ENCODE measurements at places on chromosomes 16 and 17.

GRCh38 chr17:13003454-13003851 is 14.4 kb downstream of the ELAC2 start:
- DNase-seq, result no peak

DNA sequence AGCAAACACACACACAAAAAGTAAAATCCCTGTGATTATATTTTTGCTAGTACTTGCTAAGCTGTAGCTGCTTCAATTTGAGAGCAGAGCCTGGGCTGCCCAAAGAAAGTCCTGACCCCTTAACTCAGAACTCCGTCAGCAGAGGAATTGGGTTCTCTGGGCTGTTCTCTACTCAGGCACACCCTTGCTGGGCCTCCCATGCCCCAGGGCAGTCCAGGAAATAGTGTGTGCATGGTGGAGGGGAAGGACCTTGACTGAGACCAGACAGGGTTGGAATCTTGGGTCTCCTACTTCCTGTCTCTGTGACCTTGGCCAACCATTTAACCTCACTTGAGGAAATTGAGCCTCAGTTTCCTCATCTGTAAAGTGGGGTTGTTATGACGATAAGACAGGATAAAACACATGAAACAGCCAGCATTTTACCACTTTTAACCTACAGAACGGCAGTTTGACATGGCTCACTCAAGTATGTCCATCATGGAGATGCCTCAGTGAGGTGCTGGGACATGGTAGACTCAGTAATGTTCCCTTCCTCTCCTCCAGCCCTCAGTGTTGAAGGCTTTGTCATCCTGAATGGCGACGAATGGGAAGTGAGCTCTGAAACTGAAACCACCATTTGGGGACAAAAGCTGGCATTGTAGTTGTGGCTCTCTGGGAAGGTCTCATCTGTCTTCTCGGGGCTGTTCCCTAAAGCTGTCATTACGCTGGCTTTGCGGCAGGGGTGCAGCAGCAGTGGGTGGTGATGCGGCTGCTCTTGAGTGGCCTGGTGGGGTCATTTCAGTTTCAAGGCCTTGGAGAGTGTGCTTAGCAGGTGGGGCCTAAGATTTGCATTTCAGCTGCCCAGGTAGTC is 74.9 kb downstream of the CMIP start:
- no peak for DNase-seq

DNA sequence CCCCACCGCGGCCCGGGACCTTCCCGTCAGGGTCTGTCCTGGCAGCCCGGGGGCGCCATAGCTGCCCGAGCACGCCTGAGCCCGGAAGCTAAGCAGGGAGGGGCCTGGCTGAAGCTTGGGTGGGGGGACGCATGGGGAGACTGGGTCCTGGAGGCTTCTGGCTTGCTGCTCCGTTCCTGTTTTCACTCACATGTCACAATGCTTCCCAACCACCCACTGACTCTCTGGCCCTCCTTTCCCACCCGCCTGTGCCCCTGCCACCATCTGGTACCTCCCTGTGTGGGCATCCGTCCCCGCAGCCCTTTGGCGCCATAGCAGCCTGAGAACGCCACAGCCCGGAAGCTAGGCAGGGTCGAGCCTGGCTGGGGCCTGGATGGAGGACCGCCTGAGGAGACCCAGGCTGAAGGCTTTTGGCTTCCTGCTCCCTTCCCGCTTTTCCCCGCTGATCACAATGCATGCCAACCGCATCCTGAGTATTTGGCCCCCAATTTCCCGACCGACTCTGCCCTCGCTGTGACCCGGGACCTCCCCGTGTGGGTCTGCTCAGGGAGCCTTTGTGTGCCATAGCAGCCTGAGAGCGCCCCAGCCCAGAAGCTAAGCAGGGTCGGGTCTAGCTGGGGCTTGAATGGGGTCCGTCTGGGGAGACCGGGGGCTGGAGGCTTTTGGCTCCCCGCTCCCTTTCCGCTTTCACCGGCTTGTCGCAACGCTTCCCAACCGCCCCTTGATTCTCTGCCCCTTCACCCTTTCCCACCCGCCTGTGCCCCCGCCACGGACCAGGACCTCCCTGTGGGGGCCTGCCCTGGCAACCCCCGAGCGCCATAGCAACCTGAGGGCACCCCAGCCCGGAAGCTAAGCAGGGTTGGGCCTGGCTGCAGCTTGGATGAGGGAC is 2290.1 kb downstream of the TP53TG3F start:
- DNase-seq, result no peak

DNA sequence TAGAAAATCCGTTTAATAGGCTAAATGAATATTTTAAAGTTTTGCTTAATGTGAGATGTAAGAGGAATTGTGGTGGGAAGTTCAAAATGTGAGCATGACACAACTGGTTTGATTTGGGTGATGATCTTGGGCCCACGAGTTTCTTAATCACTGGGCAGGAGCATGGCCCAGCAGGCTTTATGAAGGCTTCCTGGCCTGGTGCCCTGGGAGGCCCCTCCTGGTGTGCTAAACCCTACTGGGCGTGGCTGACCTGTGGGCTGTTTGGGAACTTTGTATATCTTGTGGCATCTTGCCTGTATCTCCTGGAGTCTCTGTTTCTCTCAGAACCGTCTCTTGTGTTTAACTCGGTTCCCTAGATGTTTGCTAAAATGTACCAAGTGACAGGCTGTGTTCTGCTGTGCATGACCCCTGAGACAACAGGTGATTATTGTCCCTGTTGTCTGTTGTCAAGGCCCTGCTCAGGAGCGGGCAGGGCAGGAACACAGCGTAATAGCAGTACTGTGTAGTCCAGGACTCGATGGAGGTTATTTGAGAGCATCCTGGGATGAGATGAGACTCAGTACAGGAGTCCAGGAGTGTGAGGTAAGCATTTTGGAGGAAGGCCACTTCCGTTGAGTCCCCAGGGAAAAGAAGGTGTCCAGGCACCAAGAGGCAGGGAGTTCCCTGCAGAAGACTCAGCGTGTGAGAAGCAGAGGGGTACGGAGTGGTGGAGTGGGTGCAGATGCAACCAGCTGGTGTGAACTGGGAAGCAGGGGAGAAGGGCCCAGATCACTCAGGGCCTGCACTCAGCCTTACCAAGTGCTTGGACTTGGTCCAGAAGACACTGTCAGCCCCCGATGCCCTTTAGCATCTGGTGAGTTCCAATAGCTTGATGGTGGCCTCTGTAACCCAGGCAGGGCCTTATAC is 48.5 kb downstream of the B9D1 start:
- no peak for DNase-seq

DNA sequence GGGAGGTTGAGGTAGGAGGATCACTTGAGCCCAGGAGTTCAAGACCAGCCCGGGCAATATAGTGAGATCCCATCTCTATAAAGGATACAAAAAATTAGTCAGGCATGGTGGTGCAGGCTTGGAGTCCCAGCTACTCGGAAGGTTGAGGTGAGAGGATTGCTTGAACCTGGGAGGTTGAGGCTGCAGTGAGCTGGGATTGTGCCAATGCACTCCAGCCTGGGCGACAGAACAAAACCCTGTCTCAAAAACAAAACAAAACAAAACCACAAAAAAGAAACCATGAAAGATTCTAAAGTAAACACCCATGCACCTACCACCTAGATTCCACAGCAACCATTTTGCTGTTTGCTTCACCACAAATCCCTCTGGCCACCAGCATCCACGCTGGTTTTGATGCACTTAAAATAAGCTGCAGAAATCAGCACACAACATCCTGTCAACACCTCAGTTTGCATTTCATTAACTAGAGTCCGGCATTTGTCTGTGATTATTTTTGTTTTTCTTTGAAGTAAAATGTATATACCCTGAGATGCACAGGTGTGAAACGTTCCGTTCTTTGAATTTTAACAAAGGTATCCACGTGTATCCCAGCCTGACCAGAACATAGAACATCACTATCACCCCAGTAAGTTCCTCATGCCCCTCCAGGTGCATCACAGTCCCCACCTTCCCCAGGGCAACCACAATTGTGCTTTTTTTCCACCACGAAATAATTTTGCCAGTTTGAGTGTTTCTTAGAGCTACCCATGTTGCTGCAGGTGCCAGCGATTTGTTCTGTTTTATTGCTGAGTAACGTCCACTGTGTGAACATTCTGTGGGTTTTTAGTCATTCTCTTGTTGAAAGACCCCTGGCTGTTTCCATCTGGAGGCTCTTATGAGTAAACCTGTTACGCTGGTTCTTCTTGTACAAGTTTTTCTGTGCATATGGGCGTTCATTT is 191.5 kb downstream of the SEC14L1 start:
- DNase-seq, result peak; percentile 36

- DNase-seq, result no peak
These were observed 1.4 kb downstream of the ALDOA start for GRCh38 chr16:30066761-30067583.

- DNase-seq, result peak; percentile 40
These were observed 355.6 kb downstream of the SEC14L1 start for GRCh38 chr17:77496401-77496801.

GRCh38 chr16:79062821-79063220 is 537.7 kb downstream of the MAF start:
- no peak for DNase-seq

- DNase-seq, result peak; percentile 65
These were observed 1.8 kb upstream of the JMJD8 start for GRCh38 chr16:685967-686366.

DNA sequence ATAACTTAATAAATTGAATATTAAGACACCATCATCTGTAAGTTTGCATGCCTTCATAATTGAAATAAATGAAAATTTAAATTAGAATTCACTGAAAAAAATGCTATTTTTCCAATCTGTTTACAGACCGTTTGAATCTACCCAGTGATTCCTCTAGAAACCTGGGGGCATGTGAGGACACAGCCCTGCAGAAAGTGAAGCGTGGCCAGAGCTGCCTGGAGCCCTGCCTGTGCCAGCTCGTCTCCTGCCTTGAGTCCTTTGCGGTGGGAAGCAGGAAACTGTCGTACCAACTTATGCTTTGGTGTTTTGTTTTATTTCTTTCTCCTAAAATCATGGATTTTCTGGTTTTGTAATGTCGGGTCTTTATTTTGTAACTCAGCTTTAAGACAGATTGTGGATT is 67.8 kb upstream of the FA2H start:
- no peak for DNase-seq

- DNase-seq, result no peak
These were observed 484.9 kb upstream of the WSB1 start for GRCh38 chr17:26809033-26809432.

GRCh38 chr17:32870027-32870670 is 6.8 kb downstream of the MYO1D start:
- DNase-seq, result no peak

- DNase-seq, result no peak
These were observed 4.8 kb downstream of the CPPED1 start for GRCh38 chr16:12798846-12799245.

DNA sequence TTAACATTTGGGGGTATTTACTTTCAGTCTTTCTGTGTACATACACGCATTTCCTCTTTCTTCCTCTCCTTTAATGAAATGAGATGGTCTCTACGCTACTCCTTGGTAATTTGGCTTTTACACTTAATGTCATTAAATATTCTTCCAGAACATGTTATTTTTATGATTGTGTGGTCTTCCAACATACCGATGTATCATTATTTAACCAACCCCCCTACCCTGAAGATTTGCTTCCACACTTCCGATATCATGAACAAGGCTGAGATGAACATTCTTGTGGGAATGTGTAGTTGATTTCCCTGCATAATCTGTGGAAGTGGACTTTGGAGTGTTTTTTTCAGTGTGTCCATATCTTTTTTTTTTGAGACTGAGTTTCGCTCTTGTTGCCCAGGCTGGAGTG is 2.3 kb upstream of the PGS1 start:
- no peak for DNase-seq

- no peak for DNase-seq
These were observed 42.3 kb downstream of the FZD2 start for GRCh38 chr17:44599298-44600175.

DNA sequence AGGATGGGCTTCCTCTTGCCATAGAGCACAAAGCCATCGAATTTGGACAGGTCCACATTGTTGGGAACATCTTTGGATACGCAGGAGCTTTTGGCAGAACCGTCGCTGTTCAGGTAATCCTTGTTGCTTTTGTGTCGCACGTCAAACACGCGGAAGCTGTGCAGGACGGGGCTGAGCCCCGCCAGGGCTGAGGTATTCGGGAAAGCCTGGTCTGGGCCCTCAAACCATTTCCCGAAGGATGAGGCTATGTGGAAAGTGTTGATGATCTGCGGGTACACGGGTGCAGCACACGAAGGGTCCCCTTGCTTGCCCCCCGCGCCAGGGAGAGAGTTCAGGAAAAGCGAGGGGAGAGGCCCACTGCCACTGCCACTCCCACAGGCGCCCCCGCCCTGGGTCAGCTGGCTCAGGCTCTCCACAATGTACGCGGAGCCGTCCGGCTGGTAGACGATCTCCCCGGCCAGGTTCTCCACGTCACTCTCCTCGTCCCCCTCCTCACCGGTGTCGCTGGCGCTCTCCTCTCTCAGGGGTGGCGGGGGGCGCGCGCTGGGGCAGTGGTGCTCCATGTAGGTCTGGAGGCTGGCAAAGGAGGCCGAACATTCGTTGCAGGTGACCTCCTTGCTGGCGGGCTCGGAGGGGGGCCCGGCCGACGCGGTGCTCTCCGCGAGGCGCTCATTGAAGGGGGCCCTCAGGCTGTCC is 88.5 kb downstream of the ZFHX3 start:
- DNase-seq, result no peak

GRCh38 chr17:6086603-6087400 is 16.6 kb downstream of the WSCD1 start:
- no peak for DNase-seq

GRCh38 chr16:83911290-83911689 is 12.4 kb downstream of the MLYCD start:
- no peak for DNase-seq

GRCh38 chr16:27177031-27177774 is 26.1 kb upstream of the KDM8 start:
- no peak for DNase-seq

DNA sequence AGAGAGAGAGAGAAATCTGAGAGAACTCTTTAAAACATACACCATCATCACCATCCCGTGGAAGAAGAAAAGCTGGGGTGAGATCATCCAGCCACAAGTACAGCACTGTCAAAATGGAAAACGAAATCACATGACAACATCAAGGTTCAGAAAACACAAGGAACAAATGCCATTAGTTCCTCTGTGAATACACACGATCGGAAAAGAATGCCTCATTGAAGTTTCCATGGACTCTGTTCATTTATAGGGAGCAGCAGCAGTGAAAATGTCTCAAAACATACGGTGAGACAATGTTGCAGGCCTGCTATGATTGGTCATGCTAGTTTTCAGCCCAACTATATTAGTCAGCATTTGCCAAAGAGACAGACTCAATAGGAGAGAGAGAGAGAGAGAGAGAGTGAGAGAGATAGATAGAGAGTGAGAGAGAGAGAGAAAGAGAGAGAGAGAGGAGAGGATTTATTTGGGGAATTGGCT is 4.4 kb downstream of the CFAP97D1 start:
- DNase-seq, result no peak

DNA sequence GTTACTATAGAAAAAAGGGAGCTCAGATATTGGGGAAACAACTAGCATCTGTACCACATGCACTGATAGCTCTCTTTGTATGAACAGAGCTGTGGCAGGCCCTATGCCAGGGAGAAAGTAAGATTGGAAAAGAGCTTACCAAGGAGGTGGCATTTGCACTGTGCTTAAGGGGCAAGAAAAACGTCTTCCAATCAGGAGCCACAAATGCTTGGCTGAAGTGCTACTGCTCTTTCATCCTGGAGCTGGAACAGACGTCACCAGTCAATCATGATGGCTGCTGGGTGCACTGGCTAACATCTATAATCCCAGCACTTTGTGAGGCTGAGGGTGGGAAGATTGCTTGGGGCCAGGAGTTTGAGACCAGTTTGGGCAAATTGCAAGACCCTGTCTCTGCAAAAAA is 218.5 kb downstream of the SEC14L1 start:
- peak; percentile 32 for DNase-seq

- DNase-seq, result no peak
These were observed 1.8 kb downstream of the KCNJ2 start for GRCh38 chr17:70171159-70171558.
